ENCODE measurements at places on chromosomes 3 and 15.
A peak's percentile ranks its signal among the peaks of the same experiment; 100 is the strongest.

DNA sequence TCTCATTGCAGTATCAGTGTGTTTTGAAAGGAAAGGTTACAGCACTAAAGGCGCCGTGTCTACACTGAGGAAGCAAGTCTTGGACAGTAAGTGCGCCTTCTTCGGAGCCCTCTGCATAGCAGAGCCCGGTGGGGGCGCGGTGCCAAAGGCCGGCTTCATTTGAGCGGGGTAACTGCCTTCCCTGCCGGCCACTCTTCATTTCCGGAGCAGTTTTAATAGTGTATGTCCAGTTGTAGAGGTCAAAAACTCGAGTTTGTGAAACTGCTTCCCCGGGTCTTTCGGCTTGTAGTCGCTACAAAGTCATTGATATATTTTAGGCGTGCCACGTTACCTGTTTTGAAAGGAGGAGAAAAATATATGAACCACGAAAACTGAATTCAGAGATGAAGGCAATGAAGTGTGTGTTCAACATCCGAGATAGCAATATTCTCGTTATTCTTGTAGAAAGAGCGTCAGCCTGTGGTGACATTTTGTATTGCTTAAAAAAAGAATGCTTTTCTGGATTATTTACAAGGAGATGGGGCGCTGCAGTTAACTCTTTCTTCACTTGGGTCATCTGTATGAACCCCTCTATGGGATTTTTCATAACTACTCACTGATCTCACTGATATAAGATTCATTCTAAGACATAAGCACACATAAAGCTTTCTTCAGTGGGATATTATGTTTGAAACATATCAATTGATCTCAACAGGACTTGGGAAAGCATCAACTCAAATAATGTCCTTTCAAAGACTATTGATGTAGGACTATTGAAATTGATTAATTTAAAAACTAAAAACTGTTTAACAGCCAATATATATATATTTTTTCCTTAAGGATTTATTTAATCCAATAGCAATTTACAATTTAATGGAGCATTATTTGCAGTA, 3.0 kb downstream of the ALCAM start:
- DNase-seq, result no peak

DNA sequence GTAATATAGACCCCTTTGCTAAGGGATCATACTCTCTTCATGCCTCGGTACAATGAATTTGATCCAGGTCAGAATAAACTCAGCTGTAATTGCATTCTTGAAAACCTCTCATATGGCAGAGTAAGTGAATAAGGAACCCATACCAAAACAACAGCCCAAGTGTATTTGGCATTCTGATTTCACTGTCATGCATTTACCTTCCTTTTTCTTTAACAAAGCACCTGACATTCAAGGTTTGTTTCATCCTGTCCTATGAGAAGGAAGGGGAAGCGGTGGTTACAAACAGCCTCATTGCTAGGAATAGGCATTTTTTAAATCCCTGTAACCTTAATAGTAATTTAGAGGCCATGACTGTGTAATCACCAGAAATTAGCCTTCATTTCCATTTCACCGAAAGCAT, 97.1 kb downstream of the LSAMP start:
- no peak for DNase-seq

DNA sequence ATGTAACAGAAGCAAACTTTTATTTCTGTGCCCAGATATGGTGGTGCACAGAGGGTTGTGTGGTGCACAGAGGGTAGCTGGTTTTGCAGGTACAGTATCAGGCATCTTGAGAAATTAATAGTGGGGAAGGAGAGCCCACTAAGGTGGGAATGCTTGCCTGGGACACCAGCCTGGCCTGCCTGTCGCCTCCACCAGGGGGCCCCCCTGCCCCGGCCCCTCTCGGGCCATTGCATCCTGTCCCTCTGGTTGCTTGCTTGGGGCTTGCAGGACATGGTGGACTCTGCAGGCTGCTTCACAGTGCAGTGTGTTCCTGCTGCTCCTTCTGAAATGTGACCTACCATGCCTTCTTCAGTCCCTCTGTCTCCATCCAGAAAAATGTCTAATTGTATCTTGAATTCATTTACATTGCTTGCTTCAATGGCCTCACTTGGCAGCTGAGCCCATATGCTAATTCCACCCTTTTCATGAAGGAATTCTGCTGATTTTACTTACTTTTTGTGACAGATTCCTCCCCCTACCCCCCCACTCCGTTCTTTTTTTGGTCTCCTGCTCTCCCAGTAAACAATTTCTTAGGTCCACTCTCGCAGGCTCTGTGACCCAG, 73.6 kb downstream of the EEFSEC start:
- peak; percentile 48 for DNase-seq

GRCh38 chr3:59101231-59101736, 51.5 kb upstream of the CFAP20DC start:
- no peak for DNase-seq

GRCh38 chr3:168096210-168096652, 507 bp upstream of the GOLIM4 start:
- peak; percentile 63 for DNase-seq

GRCh38 chr3:184345317-184346144, 8.1 kb downstream of the FAM131A start:
- DNase-seq, result peak; percentile 65

GRCh38 chr3:73805435-73805834, 180.7 kb upstream of the PDZRN3 start:
- DNase-seq, result no peak

DNA sequence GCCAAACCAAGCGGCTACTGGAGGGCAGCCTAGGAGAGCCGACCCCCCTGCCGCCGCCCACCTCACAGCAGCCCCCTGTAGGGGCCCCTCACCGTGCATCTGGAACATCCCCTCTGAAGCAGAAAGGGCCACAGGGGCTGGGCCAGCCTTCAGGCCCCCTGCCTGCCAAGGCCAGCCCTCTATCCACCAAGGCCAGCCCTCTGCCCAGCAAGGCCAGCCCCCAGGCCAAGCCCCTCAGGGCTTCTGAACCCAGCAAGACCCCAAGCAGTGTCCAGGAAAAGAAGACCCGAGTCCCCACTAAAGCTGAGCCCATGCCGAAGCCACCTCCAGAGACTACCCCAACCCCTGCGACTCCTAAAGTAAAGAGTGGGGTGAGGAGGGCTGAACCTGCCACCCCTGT, 23.5 kb upstream of the APEH start:
- DNase-seq, result no peak

GRCh38 chr3:160574636-160575035, 9.3 kb upstream of the KPNA4 start:
- DNase-seq, result no peak

- no peak for DNase-seq
These were observed at the start of gene GALNT15 for GRCh38 chr3:16174389-16174788. Gene GALNT15 (plus strand): TSS chr3:16174680. CDS start chr3:16175152, 472 bp downstream.

DNA sequence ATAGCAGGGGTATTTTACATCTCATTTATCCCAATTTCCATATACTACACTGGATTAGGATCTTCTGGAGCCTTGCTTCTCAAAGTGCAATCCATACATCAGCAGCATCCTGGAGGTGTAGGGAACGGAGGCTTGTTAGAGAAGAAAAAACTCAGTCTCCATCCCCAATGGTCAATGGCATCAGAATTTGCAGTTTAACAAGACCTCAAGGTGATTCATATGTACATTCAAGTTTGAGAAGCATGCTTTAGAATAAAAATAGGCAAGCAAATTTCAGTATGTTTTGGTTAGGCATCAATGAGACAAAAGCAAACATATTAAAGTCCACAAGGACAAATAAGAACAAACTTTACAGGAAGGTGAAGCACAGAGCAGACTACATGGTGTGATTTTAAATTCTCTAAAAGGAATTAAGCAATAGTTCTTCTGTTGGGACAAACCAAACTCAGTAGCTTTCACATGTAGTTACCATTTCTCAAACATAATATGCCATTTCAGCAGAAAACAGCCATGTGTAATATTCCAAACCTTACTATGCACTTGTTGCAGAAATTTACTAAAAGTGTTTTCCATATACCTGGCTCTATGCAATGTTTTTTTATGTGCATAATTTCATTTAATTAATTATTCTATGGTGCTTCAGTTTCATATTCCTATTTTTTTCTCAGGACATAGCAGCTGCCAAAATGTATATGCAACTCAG, 360.3 kb upstream of the NECTIN3 start:
- DNase-seq, result no peak

DNA sequence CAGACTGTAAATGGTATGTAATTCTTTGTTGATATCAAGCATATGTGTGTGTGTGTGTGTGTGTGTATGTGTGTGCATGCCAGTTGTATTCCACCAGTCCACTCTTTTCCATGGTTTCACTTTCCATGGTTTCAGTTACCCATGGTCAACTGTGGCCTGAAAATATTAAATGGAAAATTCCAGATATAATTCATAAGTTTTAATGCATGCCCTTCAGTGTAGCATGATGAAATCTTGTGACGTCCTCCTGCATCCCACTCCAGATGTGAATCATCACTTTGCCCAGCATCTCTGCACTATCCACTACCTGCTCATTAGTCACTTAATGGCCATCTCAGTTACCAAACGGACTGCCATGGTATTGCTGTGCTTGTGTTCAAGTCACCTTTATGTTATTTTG, 215.9 kb downstream of the GBE1 start:
- no peak for DNase-seq

- DNase-seq, result no peak
These were observed 24.5 kb downstream of the CCPG1 start for GRCh38 chr15:55383687-55384086.

DNA sequence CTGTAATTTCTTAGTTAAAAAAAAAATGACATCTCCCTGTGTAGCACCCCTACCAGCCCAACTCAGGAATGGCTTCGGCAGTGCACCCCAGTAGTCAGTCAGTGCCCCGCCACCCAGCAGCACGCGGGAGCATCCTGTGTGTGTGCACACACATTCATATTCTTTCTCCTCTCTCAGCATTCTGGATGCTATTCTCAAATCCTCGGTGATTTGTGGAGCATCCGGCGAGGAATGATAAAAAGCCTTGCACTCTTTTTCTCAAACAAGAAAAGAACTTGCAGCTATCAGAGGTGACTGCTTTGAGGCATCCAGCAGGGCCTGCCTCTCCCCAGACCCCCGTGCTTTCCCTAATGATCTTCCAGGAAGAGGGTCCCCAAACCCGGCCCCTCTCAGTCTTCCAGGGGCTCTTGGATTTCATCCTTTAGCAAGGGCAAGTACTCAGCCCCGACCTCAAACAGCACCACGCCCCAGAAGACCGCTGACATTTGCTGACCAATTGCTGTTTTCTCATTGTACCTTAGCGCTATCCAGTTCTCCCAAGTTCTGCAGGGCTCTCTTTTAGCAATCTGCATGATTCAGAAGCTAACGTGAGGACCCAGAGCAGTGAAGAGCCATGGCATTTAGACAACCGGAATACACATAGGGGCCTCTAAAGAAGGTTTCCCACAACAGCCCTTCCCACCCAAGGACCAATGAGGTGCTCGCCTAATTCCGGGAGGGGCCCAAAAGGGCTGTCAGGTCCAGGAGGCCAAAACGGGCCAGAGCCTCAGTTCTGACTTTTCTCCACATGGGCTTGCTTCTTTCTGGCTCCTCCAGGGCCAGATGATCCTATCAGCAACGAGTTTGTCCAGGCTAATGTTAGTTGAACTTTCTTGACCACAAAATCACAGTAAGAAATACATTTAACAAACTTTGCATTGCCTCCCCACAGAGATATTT, 72.2 kb downstream of the FAM174B start:
- DNase-seq, result no peak

- DNase-seq, result no peak
These were observed 42.7 kb upstream of the SYNM start for GRCh38 chr15:99062226-99062625.

DNA sequence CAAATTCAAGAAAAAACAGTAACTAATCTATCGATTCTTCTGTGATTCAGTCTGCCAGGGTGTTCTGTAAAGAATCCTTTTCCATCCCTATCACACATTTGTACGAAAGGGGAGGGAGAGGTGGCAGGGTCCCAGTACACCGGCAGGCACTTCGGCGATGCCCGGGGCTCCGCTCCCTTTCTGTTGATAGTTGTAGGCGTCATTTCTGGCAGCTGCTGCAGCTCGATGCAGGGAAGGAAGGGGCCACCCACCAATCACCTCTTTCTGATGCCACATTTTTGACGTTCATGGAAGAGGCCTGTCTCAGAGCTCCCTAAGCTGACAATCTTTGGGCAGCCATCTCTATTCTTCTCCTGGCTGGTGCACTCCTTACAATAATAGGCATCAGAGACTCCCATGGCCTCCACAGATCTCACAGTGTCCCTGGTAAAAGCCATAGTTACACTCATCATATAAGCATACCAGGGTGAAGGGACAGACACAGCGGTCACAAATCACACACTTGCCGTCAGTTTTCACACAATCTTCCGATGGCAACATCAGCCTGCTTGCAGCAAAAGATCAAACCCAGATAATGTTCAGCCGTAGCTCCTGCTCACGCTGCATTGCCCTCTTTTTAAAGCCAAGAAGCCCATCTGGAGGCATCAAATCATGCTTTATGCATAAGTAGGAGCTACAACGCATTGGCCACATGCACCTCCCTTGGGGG, 60.8 kb upstream of the ZBTB38 start:
- DNase-seq, result no peak

- DNase-seq, result no peak
These were observed 14.7 kb upstream of the MBNL1 start for GRCh38 chr3:152254041-152254440.

DNA sequence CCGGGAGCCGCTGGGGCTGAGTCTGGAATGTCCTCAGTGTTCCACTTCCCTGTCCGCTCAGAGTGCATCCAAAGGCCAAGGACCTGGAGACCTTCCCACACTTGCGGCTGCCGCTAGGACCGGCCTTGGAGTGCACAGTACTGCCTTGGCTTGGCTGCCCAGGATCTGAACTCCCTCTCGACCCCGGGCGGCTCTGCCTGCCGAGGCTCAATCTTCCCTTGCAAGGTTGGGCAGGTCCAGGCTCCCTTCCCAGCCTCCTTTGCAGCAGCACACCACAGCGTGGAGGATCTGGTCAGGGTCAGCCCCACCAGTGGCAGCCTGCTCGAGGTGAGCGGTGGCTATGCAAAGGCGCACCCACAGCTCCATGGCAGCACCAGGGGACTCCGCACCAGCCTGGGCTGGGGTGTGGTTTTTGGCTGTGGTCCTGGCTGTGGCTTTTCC, 69.2 kb downstream of the PLXNA1 start:
- DNase-seq, result no peak

DNA sequence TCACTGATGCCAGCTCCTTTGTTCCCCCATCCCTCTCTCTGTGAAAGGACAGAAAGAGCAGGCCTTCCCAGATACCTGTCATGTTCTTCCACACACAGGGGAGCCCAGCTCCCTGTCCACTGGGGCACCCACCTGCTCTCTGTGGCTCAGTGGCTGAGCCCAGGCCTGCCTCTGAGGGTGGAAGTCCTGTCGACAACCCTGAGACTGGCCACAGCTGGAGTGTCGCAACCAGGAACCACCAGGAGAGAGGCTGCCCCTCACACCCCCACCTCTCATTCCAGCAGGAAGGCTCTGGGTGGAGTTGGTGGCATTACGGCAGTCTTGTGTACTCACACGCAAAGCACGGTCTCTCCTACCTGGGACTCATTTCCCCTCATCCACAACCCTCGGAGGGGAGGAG, 66.3 kb downstream of the MEGF11 start:
- no peak for DNase-seq

GRCh38 chr3:170233530-170233929, 11.3 kb downstream of the PRKCI start:
- DNase-seq, result no peak

DNA sequence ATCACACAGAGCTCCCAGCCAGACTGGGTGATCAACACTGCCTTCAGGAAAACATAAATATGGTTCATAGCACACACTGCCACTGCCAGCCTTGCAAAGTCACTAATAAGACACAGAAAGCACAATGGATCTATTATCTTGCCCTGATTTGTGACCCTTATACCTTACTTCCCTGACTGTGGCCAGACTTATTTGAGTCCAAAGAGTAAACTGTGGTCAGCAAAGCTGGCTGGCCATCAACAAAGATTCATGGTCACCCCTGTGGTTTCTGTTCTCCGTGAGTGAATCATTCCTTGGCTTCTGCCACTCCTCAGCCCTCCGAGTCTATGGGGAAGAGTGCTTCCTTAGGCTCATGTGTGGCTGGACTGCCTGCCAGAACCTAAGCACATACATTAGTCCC, 437.7 kb downstream of the RAP2B start:
- DNase-seq, result no peak

Measured in GM13977 (cell line).